NCI-H2081 (cell line): ENCODE measurements at places on chromosomes 2 and 18.

DNA sequence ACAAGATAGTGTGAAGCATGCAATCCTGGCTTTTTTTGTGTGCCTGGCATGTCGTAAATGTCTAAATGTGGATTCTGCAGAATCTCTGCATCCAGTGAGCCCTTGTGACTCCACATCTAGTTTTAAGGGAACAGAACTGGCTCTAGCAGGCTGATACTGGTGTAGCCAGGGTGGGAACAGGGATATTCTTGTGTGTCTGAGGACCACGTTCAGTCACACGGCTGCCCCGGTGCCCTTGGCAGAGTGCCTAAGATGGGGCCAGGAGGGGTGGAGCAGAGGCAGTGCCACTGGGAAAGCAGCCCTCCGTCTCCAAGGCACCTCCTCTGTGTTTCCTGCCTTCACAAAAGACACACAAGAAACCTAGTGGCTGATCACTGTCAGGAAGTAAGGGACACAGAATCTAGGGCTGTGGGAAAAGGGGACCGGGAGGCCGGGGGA, 91.5 kb upstream of the PARD3B start:
- no peak for DNase-seq

DNA sequence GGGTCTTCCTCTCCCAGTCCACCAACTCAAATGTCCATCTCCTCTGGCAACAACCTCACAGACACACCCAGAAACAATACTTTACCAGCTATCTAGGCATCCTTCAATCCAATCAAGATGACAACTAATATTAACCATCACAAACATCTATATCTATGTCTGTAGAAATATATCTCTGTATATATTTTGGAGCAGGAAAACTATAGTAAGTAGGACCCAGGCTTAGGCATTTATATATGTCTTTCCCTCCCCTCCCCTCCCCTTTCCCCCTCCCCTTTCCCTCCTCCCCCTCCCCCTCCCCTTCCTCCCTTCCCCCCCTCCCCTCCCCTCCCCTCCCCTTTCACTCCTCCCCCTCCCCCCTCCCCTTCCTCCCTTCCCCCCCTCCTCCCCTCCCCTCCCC, 210.5 kb downstream of the RNF144A start:
- no peak for DNase-seq

DNA sequence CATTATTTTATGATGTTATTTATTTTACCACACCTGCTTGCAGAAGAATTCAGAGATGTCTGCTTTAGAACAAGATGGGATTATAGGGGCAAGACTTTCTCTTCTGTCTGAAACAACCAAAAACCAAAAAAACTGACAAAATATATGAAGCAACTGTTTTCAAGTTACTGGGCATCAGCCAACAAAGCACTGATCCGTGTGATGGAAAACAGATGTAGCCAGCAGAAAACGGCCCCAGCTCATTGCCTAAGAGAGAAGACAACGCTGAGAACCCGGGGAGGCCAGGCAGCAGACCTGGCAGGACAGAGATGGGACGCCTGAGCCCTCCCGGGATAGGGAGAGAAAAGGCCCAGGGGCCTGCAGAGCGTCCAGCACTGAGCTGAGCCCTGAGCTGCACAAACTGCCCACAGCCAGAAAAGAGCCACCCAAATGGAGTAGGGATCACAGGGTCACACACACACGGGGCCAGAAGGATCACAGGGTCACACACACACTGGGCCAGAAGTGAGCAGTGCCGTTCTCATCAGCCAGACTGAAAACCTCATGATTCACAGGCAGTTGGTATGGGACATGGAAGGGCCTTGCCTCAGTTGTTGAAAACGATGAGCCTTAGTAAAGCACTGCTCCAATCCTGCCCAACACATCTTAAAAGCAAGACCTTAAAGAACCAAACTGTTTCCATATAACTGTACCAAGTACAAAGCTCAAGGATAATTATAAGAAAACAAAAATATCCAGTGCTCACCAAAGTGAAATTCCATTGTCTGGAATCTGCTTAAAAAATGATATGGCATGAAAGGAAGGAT, 12.1 kb downstream of the PXDN start:
- no peak for DNase-seq

DNA sequence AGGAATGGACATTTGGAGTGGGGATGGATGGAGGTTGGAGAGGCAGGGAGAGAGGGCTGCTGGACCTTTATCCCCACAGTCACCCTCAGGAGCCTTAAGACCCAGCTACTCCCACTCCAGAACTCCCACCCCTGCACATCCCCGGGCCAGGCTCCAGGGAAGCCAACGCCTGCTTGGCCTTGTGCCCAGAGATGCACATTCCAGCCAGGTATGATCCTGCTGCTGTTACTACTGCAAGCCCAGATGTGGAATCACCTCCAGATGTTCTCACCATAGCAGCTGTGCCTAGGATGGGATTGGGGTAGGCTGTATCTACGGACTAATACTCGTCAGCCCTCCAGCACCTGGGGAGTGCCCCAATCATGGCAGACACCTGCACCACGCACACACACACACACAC, 71.7 kb downstream of the ZFP36L2 start:
- DNase-seq, result no peak

- DNase-seq, result no peak
Observed at GRCh38 chr2:8656811-8657210, 25.0 kb upstream of the ID2 start.

DNA sequence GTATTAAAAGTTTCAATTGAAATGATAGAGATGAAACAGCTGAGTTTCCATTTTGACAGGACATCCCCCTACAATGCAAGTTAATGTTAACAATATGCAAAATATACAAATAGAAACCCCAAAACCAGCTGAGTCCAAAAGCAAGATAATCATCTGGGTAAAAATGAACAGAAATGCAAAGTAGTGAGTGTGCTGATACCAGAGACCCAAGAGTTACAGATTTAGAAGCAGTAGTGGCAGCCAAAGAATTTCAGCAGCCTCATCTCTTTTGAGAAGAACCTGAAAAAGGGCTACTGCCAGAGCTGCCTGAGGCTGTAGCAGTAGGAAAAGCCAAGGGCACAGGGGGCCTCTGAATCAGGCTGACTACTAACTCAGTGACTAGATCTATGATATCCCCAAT, 82.6 kb downstream of the THADA start:
- no peak for DNase-seq

DNA sequence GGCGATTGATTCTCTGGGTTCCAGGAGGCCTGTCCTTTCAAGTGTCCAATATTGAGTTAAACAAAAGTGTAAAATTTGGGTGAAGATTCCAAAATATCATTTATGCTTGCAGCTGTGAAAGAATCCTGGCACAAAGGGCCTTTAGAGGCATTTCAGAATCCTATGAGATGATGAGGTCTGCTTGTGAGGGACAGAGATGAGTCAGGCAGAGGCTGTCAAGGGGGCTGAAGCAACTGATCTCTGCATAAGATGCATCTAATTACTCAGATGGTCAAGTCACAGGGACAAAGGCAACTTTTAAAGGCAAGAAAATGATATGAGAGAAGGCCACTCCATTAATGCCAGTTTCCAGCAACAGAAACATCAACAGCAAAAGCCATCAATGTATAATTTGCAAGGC, 78.8 kb downstream of the FHOD3 start:
- no peak for DNase-seq
